ENCODE measurements at places on chromosomes 6 and 20.
A peak's percentile ranks its signal among the peaks of the same experiment; 100 is the strongest.

DNA sequence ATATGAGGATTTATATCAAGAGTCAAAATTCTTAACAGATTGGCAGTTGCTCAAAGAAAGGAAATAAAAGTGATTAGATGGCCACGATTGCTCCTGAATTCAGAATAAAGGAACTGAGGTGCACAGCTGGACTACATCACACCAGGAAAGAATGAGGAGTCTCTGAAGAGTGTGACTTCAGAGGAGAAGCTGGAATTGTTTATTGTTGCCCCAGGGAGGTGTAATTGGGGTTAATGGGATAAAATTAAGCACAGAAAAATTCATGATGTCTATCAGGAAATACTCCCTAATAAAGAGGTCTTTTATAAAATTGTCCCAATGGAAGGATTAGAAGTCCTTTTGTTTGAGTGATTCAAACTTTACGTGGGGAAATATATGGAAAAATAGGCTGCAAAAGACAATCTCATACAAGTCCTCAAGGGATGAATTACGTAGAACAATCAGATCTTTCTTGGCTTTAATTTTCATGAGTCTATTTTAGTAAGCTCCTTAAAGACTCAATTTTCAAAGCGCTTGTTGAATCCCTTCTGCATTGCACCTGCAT, 208.6 kb upstream of the RNF217 start:
- DNase-seq: no peak

GRCh38 chr6:75096966-75097365, 108.9 kb downstream of the COL12A1 start:
- DNase-seq: no peak

DNA sequence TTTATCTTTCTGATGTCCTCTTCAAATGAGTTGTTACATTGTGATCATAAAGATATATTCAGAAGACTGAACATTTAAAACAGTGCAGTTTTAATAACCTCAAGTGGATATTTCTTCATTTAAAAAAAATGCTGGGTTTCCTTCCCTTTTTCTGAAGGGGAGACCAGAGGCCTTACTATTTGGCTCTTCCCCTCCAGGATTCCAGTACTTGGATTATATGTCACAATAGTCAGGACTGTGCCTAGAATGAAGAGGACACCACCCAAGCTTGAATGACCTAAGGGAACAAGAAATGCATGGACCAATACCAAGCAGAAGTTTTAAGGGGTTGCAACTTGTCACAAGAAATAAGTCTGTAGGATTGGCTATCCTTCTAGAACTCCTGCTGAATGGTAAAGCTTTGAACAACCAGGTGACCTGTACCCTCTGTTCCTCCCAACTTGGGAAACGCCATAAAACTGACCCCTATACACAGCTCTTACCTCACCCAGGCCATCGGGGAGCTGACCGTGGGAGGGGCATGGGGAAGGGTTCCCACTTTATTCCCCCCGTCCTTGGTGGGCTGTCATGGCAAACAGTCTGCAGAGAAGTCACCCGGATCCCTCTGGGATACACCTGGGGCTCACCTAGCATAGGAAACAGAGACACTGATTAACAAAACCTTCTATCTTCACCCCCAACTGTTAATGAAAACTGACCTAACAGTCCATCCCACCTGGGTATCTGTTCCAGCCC, 2.0 kb downstream of the FRS3 start:
- no peak for DNase-seq

- no peak for DNase-seq
These were observed 10.7 kb upstream of the EDN1 start for GRCh38 chr6:12279322-12280091.

- DNase-seq: no peak
These were observed 5.8 kb downstream of the DEFB123 start for GRCh38 chr20:31446084-31446819.

GRCh38 chr20:6668546-6668945, 98.9 kb upstream of the BMP2 start:
- no peak for DNase-seq

DNA sequence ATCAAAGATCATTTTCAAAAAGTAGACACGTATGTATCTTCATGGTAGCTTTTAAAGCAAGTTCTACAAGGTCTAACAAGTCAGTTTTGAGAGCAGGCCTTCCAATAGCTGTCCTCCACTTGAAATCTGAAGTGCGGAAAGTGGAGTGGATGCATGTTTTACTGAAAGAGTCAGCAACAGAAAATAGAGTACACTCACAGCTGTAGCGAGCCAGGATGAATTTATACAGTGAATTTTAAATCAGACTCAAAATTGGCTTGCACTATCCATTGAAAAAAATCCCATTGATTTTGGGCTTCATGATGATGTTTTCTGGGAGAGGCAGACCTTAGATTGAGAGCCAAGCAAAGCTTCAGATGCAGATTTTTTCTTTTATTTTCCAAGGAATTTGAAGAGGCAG, 80.6 kb downstream of the GJA10 start:
- no peak for DNase-seq

DNA sequence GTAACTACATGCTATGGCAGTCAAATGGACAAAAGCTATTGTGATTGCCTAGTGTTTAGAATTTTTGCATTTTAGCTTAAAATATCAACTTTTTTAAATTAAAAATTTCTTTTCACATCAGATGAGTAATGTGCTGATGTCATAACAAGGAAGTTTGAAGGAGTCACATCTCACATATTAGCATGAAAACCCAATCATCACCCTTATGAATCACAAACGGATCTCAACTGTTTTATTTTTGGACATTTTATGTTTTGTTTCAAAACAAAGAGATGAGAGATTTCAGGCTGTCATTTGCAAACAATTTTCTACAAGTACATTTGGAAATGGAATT, 53.6 kb upstream of the TRERF1 start:
- no peak for DNase-seq

GRCh38 chr6:37783856-37784584, 35.5 kb upstream of the ZFAND3 start:
- DNase-seq: peak; percentile 69

DNA sequence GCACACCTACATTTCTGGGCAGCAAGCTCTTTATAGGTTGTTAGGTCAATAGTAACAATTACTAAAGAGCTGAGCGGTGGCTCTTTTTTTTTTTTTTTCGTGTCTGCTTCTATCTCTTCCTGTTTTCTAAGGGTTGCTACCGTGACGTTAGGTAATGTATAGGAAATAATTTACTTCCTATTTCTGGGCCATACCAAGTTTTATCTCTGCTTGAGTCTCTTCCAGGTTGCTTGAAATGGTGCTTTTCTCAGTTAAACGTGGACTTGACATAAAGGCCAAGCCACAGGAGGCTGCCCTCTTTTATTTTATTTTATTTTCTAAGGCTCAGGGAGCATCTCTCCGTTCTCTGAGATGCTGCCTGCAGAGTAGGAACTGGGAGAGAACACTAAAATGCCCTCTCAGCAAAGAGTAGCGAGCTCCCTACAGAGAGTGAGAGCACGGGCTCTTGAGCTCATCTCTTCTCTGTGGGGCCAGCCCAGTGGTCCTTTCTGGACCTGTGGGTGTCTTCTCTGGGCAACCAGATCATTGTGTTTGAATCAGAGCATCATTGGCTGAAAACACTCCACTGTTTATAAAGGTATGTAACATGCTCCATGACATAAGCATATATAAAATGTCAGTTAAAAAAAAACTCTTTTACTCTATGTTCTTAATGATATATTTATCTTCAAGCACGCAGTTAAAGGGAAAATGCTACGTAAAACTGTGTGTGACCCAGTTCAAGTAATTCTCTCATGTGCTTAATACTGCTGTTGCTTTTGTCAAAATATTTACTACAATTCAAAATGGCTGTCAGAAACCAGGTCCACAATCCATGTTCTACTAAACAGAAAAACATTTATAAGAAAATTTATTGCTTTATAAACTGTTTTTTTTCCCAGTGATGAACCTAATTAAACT, at the start of gene ZNF831:
Gene ZNF831, plus strand, starts transcription at position 191 of the 900 bp plus-strand sequence. CDS start 27,199 bp downstream, outside the sequence.
- DNase-seq: no peak

GRCh38 chr20:753136-753535, 15.2 kb downstream of the SLC52A3 start:
- no peak for DNase-seq

DNA sequence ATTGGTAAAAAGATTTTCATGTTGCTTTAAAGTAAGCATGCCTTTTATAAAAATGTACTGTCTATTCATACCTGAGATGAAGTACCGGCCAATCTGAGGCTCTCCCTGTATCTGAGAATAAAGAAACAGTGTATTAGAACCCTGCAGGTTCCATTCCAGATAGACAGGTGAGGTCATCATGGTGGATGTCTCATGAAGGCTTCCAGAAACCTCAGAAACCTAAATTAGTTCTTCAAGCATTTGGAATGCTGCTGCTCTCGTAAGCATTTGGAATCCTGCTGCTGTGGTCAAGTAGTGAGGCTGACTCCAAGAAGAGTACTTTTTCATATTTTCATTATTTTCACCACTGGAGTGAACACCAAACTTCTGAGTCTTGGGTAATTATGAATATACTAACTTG, 642.3 kb downstream of the MAFB start:
- no peak for DNase-seq

DNA sequence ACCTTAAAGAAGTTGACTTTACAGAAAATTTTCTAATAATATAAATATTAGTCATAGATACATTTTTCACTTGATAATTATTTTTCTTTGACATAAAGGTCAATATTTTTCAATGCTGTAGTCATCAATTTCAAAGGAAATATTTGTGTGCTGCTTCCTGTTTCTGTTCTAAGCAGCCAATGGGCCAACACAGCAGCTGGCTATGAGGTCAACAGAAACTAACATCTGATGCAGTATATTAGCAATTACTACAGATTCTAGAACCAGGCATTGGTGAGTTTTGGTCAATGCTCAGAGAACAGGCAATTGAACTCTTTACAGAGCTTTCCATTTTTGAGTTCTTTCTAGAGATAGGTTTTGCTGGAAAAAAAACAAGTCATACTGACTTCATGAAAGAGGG, 669.6 kb upstream of the NRSN1 start:
- no peak for DNase-seq

DNA sequence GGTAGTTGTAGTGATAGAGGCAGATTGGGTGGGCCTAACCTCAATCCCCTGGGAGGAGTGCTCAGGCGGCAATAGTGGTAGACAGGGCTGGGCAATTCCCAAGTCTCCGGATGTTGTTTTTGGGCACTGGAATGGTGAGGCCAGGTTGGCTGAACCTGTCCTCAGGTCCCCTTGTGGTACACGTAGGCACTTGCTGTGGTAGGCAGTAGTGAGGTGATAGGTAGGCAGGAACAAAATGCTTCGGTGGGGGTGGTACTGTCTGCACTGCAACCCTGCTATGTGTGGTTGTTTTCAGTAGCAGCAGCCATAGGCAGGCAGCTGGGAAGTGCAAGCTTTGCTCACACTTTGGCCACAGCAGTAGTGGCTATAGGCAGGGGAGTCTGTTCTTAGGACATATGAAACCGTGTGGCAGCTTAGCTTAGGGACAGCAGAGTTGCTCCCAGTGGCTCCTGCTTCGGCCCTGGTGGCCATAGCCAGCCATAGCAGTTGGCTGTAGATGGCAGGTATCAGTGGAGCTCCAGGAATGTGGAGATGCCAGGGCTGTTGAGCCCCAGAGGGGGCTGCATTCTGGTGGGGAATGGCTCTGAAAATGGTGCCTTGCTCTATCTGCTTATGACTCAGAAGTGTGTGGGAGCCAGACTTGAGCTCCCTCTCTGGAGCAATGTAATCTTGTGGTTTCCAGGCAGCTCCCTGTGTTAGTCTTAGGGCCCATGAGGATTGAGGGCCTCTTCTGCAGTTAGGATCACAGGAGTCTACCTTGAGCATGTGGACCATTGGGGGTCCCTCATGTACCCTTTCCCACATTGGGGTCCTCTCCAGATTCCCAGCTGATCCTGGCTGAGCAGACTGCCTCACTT, 241.8 kb upstream of the BMP2 start:
- no peak for DNase-seq

DNA sequence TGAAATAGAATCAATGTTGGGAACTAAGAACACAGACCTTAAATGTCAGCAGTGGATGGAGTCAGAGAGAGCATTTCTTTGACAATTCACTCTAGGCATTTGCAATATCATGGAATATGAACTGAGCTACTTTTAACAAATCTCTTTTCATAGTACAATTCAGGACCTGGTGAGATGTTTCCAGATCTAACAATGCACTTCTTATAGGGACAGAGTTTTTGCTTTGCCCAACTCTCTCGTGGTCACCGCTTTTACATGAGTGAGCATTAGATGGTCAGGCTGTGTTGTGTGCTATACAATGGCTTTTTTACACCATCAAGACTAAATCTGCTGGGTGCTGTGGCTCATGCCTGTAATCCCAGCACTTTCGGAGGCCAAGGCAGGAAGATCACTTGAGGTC, 233.6 kb downstream of the ATXN1 start:
- DNase-seq: no peak

- peak; percentile 37 for DNase-seq
These were observed 13.1 kb upstream of the DEK start for GRCh38 chr6:18277237-18278006.

DNA sequence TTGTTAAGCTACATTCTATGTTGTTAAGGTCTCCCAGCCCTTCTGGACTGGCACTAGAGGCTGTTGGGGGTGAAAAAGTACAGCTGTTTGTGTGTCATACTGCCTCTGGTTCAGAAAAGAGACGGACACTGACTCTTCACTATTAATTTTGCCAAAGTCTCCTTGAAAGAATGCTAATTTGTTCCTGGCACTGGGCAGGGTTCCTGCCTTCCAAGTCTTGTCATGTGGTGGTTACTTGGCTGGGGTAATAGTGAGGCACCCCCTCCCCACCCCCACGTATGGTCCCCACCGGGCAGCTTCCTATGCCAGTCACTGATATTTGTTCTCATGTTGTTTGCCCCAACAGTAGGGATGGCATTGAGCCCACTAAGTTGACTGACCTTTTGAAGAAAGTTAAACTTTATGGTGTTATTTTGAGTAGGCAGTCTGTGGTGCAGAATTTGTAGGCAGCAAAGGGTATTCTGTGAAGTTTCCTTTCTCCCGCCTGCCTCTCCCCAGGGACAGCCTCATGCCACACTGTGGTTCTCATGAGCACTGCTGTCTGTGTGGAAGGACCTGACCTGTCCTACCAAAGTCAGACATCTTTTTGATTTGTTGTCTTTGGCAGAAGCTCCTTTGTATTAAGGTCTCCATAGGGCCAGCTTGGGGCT, 8.7 kb downstream of the CDS2 start:
- DNase-seq: no peak

GRCh38 chr6:32956176-32956575, 3.3 kb upstream of the HLA-DMA start:
- DNase-seq: no peak

- DNase-seq: no peak
These were observed 125.7 kb upstream of the EDN1 start for GRCh38 chr6:12164508-12164770.
